Germinal center (tissue), 1 donor: ENCODE measurements at places on chromosomes 1 and 21.

GRCh38 chr1:214862421-214862820 is 220.1 kb upstream of the KCNK2 start:
- no peak for DNase-seq

- DNase-seq = no peak
These were observed 2.3 kb downstream of the SLC2A5 start for GRCh38 chr1:9066945-9067807.

DNA sequence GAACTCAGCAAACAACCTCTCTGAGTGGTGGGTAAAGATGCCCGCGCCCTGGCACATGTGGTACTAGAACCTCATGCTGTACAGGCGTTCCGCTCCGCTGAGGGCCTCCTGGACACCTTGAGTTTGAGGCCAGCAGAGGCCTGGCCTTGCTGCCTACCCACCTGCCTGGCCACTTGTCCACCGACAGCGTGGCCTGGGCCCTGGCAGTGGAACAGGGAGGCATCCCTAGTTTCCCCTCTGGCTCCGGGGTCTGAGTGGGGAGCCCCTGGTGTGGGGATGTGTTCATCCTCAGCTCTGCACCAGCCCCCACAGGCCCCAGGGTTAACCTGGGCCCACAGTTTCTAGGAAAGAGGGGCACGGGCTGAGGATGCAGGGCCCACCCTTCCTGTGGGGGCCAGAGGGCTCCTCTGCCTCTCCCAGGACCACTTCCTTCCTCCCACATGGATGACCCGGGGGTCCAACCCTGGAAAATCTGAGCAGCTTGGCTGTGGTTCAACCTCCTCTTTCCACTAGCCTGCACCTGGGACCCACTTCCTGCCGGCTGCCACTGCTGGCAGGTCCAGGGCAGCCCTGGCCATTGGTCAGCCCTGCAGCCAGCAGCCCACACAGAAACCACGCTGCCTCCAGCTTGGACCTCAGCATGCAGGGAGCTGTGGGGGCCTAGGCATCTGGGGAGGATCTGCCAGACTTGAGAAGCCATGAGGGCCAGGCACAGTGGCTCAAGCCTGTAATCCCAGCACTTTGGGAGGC is 53.3 kb upstream of the COL18A1 start:
- no peak for DNase-seq

DNA sequence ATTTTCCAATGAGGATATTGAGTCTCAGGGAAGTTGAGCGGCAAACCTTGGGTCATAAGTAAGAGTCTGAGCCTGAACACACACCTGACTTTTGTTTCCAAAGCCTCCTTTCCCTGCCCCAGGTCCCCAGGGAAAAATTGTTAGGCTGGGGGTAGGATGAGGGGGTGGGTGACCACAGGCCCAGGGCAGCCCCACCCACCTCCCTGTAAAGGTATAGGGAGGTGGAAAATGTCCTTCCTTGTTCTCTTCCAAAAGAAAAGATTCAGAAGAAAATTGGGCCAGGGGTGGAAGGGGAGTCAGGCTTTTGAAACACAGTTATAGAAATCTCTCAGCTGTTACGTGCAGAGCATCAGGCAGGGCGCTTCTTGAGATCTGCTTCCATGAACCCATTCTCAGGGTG is 129.7 kb upstream of the NGF start:
- DNase-seq = no peak

DNA sequence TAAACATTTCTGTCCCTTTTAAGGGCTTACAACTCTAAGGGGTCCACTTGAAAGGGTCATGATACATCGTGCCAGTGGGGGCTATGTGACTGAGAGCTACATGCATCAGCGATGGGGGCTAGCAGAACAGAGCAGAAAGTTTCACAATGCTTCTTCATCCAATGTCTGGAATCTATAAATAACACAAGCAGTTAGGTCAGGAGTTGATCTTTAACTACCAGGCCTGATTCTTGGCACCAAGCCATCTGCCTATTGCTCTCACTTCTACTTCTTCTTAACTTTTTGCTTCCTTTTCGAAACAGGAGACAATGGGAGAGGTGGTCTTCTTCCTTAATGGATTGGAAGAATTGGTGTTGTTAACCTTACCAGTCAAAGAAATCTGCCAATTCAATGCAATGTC is 410.0 kb downstream of the TGFB2 start:
- DNase-seq = no peak

GRCh38 chr1:20115479-20115878 is 3.9 kb downstream of the PLA2G2D start:
- DNase-seq = no peak

DNA sequence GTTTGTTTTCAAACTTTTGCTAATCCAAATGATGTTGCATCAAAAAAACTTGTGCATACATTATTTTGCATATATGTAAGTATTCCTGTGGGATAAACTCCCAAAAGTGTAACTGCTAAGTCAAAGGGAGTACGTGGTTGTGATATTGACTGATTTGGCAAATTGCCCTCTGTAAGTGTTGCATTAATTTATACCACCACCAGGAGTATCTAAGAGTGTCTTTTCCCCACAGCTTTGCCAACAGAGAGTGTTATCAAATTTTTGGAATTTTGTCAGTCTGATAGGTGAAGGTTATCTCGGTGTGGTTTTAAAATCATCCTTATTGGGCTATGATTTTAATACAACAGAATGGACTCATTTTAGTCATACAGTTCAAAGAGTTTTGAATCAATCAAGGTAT is 30.1 kb upstream of the PARP1 start:
- DNase-seq = no peak

GRCh38 chr1:155184835-155185782 is 11.5 kb downstream of the TRIM46 start:
- peak; percentile 84 for DNase-seq

- peak; percentile 5 for DNase-seq
These were observed 95.6 kb upstream of the KCNK1 start for GRCh38 chr1:233518344-233518743.

DNA sequence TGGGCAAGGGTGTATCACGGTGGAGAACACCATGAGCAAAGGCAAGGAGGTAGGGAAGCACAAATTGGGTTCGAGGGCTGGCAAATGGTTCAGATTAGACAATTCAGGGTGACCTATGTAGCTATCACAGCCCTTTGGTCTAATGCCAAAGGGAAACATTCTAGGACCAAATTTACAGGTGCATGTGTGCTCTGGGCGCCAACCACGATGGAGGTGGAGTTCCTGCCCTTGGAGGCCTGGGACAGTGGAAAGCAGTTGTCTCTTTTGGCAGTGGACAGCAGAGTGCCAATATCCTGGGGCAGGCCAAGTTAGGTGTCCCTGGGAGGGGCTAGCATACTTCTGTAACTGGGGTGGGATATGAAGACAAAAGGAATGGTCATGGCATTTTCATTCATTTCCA is 40.1 kb downstream of the IGFN1 start:
- no peak for DNase-seq

DNA sequence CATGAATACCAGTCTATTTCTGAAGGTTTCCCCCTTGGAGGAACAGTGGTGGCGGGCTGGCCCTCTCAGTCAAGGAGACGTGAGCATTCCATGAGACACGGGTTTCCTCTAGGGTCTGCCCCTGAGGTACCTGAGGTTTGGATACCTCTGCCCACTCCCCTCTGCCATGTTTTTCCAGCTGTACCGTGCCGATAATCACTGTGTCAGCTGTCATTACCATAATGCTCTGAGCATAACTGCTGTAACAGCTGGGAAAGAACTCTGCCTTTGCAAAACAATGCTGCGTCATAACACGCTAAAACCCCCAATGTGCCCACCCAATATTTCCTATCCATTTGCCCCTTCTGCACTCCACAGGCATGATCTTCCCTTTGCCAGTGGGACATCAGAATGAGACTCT is 425.1 kb downstream of the KIF26B start:
- DNase-seq = no peak

- peak; percentile 24 for DNase-seq
These were observed 25.5 kb downstream of the ETV3L start for GRCh38 chr1:157073944-157074685.

GRCh38 chr1:203580733-203581132 is 45.9 kb upstream of the ATP2B4 start:
- DNase-seq = no peak

GRCh38 chr21:41744028-41744930 is 22.6 kb downstream of the RIPK4 start:
- no peak for DNase-seq

- no peak for DNase-seq
These were observed 694.3 kb upstream of the NR5A2 start for GRCh38 chr1:199333180-199333579.

GRCh38 chr1:240582953-240583352 is 29.0 kb downstream of the GREM2 start:
- DNase-seq = no peak

- DNase-seq = no peak
These were observed 930 bp downstream of the DHCR24 start for GRCh38 chr1:54885807-54886723.

- peak; percentile 30 for DNase-seq
These were observed 45.4 kb upstream of the USP1 start for GRCh38 chr1:62391369-62391971.

DNA sequence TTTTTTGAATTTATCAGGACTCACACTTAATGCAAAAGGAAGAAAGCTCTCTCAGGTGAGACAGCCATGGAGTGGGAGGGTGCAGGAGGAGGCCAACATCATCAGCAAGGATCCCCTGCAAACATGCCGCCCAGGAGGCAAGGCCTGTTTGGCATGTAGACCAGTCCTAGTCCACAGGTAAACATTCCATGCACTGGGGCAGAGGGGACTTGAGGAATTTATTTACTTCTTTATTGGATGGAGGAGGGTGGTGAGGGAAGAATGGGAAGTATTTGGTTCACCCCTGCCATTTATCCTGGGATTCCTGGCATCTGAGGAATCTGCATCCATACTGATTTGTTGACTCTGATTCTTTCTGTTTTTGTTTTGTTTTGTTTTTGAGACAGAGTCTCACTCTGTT is 1.5 kb upstream of the UQCRHL start:
- DNase-seq = no peak

GRCh38 chr1:175481126-175482070 is 262.0 kb downstream of the TNR start:
- peak; percentile 10 for DNase-seq

- DNase-seq = no peak
These were observed 3.5 kb upstream of the RAP1GAP start for GRCh38 chr1:21672478-21673276.

DNA sequence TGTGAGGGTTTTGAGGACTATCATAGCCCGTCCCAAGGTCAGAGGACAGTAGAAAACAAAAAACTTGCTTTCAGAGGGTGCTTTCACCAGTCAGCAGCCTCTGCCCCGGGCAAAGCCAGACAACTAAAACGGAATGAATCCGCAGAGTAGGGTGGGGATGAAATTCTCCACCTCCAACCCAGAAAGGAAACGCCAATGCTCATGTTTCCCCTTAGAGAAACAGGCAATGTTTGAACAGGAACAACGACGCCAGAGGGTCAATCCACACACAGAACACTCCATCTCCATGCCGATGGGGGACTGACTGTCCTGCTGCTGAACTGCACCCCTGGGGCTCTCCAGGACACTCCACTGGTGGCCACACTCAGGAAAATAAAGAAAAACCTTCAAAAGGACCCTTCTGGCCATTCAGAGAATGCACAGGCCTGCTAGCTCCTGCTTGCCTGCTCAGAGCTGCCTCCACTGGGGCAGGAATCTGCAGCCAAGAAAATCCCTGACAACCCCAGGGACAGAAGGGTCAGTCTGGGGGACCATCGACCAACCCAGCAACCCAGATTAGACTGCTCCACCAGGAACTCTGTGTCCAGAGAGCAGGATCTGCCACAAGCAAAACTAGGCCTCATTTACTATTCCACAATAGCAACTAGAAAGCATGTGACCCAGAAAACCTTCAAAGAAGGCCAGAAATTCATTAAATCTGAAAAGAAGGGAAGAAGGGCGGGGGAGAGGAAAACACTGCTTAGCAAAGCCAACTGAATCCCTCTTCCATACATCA is 116.0 kb downstream of the TOMM20 start:
- no peak for DNase-seq

DNA sequence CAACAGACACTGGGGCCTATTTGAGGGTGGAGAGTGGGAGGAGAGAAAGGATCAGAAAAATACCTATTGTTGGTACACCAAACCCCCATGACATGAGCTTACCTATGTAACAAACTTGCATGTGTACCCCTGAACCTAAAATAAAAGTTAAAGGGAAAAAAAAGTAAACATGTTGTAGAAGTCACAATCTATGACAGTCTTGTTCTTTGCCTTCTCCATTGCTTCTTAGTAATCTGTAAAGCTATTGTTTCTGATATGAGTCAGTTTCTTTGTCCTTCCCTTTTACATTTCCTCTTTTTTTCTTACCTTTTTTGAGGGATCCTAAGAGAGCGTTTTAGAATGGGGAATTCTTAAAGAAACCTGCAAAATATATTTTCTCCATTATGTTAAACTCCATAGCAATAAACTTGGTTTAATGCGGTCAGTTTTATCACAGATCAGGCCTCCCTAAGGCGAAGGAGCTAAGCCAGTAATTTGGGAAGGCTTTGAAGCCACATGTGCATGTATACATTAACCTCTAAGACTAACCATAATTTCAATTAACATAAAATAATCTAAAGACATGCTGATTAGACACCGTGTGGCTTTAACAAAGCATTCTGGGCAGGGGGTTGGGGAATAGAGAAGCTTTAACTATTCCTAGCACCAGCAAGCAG is 77.8 kb upstream of the C1orf105 start:
- DNase-seq = no peak

DNA sequence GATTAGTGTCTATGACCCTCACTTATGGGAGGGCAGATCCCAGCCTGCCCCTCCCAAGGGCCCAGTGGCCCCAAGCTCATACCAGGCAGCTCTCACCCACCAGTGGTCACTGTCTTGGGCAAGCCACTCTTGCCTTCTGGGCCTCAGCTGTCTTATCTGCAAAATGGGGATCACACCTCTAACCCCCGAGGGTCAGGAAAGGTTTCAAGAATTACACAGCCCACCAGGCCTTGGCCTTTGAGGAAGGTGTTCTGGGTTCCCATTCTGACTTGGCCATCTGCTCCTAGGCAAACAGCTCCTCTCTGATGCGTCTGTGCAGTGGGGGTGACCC is 16.8 kb downstream of the RUNX3 start:
- no peak for DNase-seq

GRCh38 chr1:26744075-26744959 is 43.4 kb upstream of the PIGV start:
- DNase-seq = peak; percentile 83

DNA sequence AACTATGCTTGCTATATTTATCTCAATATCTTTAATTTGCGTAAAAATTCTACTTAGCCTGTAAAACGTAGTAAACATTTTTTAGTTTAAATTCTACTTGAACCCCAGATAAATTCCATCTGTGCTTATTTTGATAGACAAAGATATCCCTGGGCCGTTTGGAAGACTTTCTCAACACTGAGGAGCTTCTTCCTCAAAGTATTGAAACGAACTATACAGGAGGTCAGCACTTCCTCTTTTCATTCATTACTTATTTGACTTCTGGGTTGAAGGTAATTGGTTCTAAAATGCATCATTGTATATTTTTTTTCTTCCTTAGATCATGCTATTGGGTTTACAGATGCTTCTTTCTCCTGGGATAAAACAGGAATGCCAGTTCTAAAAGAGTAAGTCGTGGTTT is 74.7 kb downstream of the HSPA13 start:
- peak; percentile 3 for DNase-seq

- DNase-seq = no peak
These were observed 67.7 kb downstream of the GPATCH2 start for GRCh38 chr1:217563179-217563578.

- no peak for DNase-seq
These were observed 11.2 kb upstream of the TTLL7 start for GRCh38 chr1:84010136-84010535.
